ENCODE measurements at places on chromosomes 3 and 15.

DNA sequence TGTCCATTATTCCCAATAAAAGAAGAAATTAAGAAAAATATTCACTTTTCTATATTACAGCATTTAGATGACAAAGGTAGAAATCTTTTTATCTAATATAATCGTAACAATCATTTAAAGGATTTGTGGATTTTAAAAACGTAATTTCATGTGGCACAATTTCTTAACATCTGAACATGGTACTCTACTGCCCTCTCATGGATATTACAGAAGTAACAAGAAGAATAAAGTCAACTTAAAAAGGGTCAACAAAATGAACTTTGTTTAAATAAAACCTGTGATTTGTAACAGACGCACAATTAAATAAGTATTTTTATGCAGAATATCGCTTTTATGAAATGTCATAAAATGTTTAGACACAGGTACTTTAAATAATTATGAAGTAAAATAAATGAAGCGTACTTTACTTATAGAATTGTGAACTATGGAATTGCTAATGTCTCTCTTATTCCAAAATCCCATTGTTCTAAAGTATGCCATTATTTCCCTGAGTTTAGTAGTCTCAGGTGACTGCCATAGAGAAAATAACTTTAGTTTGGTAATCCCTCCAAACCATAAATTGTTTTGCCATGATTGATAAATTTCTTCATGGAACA is 366.8 kb upstream of the ZNF385D start:
- no peak for DNase-seq

- no peak for DNase-seq
Measured at GRCh38 chr3:178658694-178659325, 122.6 kb downstream of the KCNMB2 start.

GRCh38 chr15:92069308-92070250 is 216.1 kb downstream of the SLCO3A1 start:
- no peak for DNase-seq

DNA sequence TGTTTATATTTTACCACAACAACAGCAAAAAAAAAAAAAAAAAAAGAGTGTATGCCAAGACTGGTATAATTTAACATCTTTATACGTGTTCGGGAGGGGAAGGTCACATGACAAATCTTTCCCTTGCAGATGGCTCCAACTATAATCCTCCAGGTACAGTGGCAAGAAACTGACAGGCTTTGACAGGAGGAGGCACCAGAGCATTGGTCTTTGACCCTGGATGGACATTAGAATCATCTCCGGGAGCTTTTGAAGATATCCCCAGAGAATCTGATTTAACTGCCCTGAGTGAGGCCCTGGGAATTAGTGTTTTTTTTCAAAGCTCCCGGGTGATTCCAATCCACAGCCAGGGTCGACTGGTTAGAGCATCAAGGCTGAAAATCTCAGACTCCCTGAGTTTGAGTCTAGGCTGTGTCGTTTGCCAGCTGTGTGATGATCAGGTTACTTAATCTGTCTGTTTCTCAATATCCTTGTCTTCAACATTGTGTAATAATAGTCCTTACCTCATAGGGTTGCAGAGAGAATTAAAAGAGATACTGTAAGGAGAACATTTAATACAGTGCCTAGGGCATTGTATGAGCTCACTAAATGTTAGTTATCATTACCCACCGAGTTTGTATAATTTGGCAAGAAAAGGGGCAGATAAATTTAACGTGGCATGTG is 8.9 kb upstream of the SEMA5B start:
- no peak for DNase-seq

GRCh38 chr3:108552267-108553159 is 36.7 kb downstream of the CIP2A start:
- no peak for DNase-seq

- DNase-seq, result no peak
Measured at GRCh38 chr3:13336592-13336991, 83.5 kb downstream of the NUP210 start.

DNA sequence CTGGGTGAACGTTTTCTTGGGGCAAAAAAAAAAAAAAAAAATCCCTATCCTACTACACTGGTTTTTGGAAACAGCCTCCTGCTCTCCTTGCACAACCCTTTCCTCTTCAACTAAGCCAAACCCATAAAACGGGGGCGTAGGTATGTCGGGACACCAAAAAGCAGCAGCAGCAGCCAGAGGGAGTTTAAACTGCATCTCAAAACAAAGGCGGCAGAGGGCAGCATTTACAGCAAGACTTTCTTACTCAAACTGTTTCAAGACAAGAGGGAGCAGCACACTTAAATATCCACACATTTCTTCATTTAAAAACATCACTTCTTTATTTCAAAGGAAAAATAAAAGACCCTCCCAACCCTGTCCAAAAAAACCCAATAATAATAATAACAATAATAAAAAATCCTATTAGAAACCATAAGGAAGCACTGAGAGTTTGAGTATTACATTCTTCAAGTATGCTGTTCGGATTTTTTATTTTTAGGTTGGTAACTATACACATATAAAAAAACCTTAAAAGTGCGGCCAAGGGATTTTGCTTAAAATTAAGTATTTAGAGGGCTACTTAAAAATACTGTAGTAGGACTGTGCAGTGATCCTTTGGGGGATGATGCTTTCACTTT is 43.9 kb upstream of the PLXND1 start:
- peak; percentile 80 for DNase-seq

DNA sequence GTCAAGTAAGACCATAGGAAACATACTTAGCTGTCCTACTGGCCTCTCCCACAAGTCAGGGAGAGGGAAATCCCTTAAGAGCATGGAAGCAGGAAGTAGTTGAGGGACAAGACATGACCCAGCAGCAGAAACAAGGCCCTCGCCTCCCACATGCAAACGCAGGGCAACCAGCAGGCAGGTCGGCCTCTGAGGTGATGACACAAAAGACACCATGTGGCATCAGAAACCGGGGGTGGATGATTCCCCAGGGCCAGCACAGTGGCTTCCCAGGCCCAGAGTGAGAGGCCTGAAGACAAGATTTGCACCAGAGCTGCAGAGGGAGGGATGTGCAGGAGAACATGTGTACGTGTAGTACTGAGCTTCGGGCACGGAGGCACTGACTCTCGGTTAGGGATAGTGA is 26.3 kb downstream of the PXYLP1 start:
- no peak for DNase-seq
